Thoracic aorta (tissue), 2 donors: ENCODE measurements at places on chromosomes 7 and 10. TPM values are rescaled to one million over a fixed set of nuclear protein-coding genes. Genes with fewer than 3 reads are reported as not detected.

GRCh38 chr10:77236029-77236428, 401.6 kb downstream of the KCNMA1 start:
- H3K4me1 ChIP-seq, result peaks cover 69% of the 10 kb centered on the region
- no peaks in the 10 kb centered on the region for H3K36me3 ChIP-seq
- no peak for DNase-seq
- H3K27me3 ChIP-seq, result no peaks in the 10 kb centered on the region

DNA sequence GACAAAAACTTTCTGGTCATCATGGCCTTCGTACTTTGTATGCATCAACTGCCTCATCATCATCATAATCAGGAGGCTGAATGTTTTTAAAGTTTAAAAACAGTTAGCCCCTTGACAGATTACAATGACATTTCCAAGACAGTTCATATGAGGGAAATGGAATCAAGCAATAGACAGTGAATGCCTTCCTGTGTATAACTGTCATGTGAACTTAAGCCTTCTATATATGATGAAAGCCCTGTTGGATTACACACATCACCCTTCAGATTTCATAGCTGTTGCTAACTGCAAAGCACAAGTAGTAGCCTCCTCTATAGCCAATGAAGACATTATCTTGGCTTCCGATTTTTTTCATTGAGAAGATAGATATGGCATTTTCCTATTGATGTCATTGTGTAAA, 154.0 kb downstream of the PLXDC2 start:
- DNase-seq, result no peak
- H3K4me1 ChIP-seq, result peaks cover 66% of the 10 kb centered on the region
- H3K27me3 ChIP-seq, result no peaks in the 10 kb centered on the region
- no peak overlapping the region for H3K4me3 ChIP-seq
- no peak overlapping the region for H3K27ac ChIP-seq

- no peak for DNase-seq
- no peaks in the 10 kb centered on the region for H3K36me3 ChIP-seq
- no peaks in the 10 kb centered on the region for H3K27me3 ChIP-seq
- no peak overlapping the region for H3K27ac ChIP-seq
- no peaks in the 10 kb centered on the region for H3K4me1 ChIP-seq
Observed at GRCh38 chr10:44891721-44892120, 19.4 kb upstream of the TMEM72 start.

DNA sequence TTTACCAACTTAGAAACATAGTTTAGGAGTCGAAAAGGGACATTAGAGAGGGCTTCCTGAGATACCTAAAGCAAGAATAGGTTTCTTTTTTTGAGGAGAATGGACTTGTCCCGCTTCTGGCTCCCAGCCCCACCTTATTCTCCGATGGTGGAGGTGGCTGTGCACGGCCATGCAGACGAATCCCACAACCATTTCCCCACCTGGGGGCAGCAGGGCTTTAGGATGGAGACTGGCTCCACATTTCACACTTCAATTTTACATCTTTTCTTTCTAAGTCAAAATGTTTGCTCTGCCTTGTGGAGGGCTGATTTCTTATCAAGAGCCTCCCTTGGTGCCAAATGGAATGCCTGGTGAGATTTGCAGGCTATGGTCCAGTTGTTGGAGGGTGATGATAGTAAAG, 118.5 kb downstream of the GLRX3 start:
- no peak for DNase-seq
- H3K36me3 ChIP-seq, result no peaks in the 10 kb centered on the region
- H3K27ac ChIP-seq, result no peak overlapping the region
- H3K4me3 ChIP-seq, result no peak overlapping the region
- no peaks in the 10 kb centered on the region for H3K4me1 ChIP-seq

- H3K4me3 ChIP-seq, result no peak overlapping the region
- no peaks in the 10 kb centered on the region for H3K4me1 ChIP-seq
- H3K27me3 ChIP-seq, result no peaks in the 10 kb centered on the region
- no peak for DNase-seq
Observed at GRCh38 chr7:157475601-157476000, 138.8 kb downstream of the DNAJB6 start.

DNA sequence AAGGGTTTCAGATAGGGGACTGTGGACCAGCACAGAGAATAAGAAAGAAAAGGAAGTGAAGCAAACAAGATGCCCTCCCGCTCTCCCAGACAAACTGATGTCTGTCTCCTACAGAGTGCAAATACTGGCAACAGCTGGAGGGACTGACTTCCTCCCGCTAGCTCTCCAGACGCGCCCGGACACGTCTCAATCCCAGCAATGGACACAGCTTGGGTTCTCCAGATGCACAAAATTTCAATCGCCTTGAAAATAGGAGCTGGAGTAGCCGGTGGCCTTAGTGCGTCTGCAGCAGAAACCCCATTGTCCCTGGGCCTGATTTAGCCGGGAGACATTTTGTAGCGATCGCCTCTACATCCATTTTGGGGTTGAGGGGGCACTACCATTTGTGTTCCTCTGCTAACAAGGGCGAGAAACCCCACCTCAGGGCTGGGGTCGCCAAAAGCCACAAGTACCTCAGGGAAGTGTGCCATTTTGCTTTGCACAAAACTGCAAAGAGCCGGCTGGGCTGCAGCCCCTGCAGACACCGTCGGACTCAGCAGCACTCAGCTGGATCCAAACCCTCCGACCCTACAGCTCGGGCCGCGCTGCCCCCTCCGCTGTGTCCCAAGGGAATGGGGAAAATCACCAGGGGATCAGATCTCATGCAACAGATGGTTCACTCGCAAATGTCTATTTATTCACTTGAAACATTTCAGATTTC, 5.9 kb downstream of the CPA2 start:
- no peaks in the 10 kb centered on the region for H3K36me3 ChIP-seq
- H3K27me3 ChIP-seq, result no peaks in the 10 kb centered on the region
- no peak for DNase-seq

DNA sequence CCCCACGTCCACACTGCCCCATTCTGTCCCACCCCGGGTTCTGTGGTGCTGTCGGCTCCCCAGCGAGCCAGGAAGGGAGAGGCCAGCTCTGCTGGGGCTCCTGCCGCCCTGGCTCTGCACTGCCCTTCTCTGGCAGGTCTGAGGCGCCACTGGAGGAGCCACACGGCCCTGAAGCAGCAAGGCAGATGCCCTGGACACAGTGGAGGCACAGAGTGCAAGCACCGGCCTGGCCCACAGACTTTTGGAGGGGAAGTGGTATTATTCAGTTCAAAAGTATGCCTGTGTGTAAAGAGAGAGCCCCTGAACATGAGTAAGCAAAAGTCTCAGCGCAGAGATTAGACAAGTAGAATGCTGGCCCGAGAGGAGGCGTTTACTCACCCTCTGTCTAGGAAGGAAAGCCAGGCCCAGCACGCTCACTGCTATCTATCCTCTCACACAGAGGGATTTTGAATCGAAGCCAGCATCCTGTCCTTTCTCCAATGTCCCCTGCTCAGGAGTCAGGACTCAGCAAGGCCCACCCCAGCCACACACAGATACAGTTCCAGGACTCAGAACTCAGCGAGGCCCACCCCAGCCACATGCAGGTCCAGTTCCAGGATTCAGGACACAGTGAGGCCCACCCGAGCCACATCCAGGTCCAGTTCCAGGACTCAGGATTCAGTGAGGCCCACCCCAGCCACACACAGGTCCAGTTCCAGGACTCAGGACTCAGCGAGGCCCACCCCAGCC, 115.0 kb downstream of the EGFR start:
- peaks cover 50% of the 10 kb centered on the region for H3K4me1 ChIP-seq
- no peak overlapping the region for H3K4me3 ChIP-seq
- DNase-seq, result peak; percentile 56
- no peaks in the 10 kb centered on the region for H3K27me3 ChIP-seq
- peak overlapping the region; percentile 89 for H3K27ac ChIP-seq
- H3K36me3 ChIP-seq, result no peaks in the 10 kb centered on the region

DNA sequence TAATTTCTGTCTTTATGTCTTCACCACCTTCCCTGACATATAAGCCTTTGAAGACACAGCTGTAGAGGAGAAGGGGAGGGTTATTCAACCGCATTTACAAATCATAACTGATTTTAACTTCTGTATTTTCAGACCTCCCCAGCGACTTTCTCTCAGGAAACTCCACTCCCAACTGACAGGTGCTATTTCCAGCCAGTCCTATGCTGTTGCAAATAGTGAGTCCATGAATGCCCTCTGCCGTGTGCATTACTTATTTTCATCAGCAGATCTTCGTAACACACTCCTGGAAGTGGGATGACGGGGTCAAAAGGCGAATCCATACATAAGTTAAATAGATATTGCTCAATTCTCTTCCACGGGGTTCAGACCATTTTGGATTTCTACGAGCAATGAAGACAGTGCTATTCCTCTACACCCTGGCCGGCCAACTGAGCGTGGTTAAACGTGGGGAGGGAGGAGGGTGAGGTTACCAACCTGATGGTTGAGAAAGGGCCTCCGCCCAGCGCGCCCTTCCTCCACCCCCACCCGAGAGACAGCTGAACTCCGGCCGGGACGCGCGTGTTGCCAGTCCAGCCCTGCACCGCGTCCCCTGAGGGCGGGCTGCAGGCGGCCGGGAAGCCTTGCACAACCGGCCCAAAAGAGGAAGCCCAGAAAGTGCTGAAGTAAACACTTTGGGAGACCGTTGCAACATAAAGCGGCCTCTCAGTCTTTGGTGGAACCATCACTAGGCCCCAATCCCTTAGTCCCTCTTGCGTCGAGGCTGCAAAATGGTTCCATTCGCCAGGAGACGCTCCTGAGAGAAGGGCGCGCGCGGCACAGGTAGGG, at the start of gene APBB1IP:
Gene APBB1IP (plus strand): TSS at position 705 of the 825 bp plus-strand sequence. CDS start 53,986 bp downstream, outside the sequence.
- no peaks in the 10 kb centered on the region for H3K4me1 ChIP-seq
- no peaks in the 10 kb centered on the region for H3K27me3 ChIP-seq
- no peak for DNase-seq
- H3K27ac ChIP-seq, result peak within 1 kb of the TSS; percentile 59
- no peaks in the 10 kb centered on the region for H3K36me3 ChIP-seq

DNA sequence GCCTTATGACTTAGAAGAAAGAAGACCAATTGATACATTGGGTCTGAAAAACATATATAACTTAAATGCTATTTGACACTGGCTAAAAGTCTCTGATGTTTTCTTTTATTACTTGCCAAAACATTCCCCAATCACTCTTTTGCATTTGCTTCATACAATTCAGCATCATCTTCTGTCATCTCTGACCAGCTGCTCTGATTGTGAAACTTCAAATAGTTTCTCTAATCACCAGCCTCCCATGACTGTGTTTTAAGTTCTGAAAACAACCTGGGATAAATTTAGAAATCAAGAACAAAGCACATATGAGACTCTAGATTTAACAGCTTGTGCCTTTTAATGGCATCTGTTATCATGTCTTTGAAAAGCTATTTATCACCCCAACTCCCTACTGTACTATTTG, 208.4 kb upstream of the KCND2 start:
- DNase-seq, result no peak
- no peak overlapping the region for H3K27ac ChIP-seq
- no peak overlapping the region for H3K4me3 ChIP-seq
- H3K36me3 ChIP-seq, result no peaks in the 10 kb centered on the region
- H3K27me3 ChIP-seq, result no peaks in the 10 kb centered on the region

- H3K36me3 ChIP-seq, result no peaks in the 10 kb centered on the region
- H3K27me3 ChIP-seq, result no peaks in the 10 kb centered on the region
- H3K4me3 ChIP-seq, result no peak overlapping the region
- DNase-seq, result no peak
Observed at GRCh38 chr7:135771961-135772638, 23.5 kb upstream of the FAM180A start.

DNA sequence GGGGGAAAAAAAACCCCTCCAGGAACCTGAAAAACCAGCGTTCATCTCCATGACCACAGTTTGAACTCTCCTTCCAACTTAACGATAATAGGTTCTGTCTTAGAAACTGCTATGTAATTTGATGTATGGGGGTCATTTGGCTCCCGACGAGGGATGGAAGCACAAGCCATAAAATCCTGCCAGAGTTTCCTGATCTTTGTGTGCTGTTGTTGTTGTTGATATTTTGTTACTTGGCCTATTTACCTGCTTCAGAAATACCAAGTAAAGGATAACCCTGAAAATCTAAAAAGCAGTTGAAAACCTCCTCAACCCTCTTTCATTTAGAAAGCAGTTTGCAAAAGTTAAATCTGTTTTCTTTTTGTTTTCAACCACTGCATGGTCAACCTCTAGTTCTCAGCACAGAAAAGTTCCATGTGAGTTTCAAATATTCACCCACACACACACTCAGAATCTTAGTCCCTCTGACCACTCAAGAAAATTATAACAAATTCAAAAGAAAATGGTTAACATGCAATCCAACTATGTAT, 9.3 kb upstream of the HOXA2 start:
- peaks cover 51% of the 10 kb centered on the region for H3K4me1 ChIP-seq
- H3K36me3 ChIP-seq, result no peaks in the 10 kb centered on the region
- DNase-seq, result no peak
- peak overlapping the region; percentile 87 for H3K27ac ChIP-seq

GRCh38 chr7:151704960-151705635, 171.8 kb downstream of the PRKAG2 start:
- no peaks in the 10 kb centered on the region for H3K36me3 ChIP-seq
- no peak overlapping the region for H3K27ac ChIP-seq
- DNase-seq, result no peak
- H3K27me3 ChIP-seq, result no peaks in the 10 kb centered on the region
- H3K4me1 ChIP-seq, result peaks cover 15% of the 10 kb centered on the region
- peak overlapping the region; percentile 19 for H3K4me3 ChIP-seq

- no peaks in the 10 kb centered on the region for H3K36me3 ChIP-seq
- no peak overlapping the region for H3K4me3 ChIP-seq
- H3K27me3 ChIP-seq, result no peaks in the 10 kb centered on the region
- H3K27ac ChIP-seq, result no peak overlapping the region
- no peak for DNase-seq
Observed at GRCh38 chr7:141017555-141017954, 2.8 kb upstream of the MRPS33 start.

- no peaks in the 10 kb centered on the region for H3K36me3 ChIP-seq
- DNase-seq, result no peak
- no peaks in the 10 kb centered on the region for H3K27me3 ChIP-seq
- no peak overlapping the region for H3K27ac ChIP-seq
Observed at GRCh38 chr10:108427146-108427545, 1262.6 kb upstream of the SORCS1 start.

GRCh38 chr7:1693419-1693990, 23.4 kb downstream of the ELFN1 start:
- peaks cover 21% of the 10 kb centered on the region for H3K4me1 ChIP-seq
- no peak overlapping the region for H3K27ac ChIP-seq
- no peak overlapping the region for H3K4me3 ChIP-seq
- H3K36me3 ChIP-seq, result no peaks in the 10 kb centered on the region
- no peaks in the 10 kb centered on the region for H3K27me3 ChIP-seq

DNA sequence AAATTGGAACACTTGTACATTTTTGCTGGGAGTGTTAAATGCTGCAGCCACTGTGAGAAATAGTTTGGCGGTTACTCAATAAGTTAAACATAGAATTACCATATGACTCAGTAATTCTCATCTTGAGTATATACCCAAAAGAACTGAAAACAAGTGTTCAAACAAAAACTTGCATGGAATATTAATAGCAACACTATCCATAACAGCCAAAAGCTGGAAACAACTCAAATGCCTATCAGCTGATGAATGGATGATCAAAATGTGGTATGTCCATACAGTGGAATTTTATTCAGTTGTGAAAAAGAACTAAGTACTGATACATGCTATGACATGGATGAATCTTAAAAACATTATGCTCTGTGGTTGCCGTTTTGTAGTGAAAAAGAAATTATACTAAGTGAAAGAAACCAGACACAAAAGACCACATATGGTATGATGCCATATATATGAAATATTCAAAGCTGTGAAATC, 63.0 kb upstream of the SP4 start:
- H3K36me3 ChIP-seq, result no peaks in the 10 kb centered on the region
- DNase-seq, result no peak
- no peaks in the 10 kb centered on the region for H3K27me3 ChIP-seq
- no peak overlapping the region for H3K27ac ChIP-seq

GRCh38 chr7:102210787-102211186, 75.9 kb upstream of the SH2B2 start:
- H3K36me3 ChIP-seq, result peaks cover 23% of the 10 kb centered on the region
- H3K4me1 ChIP-seq, result no peaks in the 10 kb centered on the region
- no peaks in the 10 kb centered on the region for H3K27me3 ChIP-seq

The OR2A5 gene
- total RNA-seq, result not detected

The PNLIP gene
- 1.7 TPM for total RNA-seq

The LBX1 gene
- not detected for total RNA-seq

The PTN gene
- 4.7 TPM for total RNA-seq
